ENCODE measurements at places on chromosomes 4 and X.
A peak's percentile ranks its signal among the peaks of the same experiment; 100 is the strongest.

DNA sequence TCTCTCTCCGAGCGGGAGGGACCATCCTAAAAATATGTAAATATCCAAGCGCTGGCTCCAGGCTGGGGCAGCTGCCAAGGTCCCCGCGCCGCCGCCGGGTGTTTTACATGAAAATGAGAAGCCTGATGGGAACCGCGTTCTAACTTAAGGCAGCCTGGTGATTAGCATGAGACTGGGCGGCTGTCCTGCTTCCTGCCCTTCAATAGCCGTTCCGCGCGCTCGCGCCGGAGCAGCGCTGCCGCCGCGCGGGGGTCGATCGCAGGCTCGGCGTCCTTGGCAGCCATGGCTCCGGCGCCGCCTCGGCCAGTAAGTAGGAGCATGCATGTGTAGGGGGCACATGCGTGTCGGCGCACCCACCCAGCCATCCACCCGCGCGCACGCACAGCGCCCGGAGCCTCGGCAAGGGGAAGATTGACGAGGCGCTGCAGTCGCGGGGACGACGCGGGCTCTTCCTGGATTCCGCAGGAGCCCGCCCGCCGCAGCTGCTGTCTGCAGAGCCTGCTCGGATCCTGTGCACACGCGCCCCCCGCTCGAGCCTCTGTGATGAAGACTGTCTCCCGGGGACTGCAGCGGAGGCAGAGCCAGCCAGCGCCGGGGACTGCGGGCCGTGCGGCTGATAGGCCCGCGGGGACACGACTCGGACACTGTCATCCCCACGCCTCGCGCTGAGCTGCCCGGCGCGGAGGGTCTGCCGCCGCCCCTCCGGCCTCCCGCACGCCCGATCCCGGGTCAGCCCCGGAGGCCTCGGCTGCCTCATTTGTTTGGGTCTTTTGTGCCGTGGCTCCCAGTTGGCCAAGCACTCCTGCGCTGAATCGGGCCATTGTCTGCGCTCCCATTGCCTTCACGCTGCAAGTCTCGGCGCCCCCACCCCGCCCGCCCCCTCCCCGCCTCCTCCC lies 734 bp downstream of the STOX2 start:
- DNase-seq: peak; percentile 24

DNA sequence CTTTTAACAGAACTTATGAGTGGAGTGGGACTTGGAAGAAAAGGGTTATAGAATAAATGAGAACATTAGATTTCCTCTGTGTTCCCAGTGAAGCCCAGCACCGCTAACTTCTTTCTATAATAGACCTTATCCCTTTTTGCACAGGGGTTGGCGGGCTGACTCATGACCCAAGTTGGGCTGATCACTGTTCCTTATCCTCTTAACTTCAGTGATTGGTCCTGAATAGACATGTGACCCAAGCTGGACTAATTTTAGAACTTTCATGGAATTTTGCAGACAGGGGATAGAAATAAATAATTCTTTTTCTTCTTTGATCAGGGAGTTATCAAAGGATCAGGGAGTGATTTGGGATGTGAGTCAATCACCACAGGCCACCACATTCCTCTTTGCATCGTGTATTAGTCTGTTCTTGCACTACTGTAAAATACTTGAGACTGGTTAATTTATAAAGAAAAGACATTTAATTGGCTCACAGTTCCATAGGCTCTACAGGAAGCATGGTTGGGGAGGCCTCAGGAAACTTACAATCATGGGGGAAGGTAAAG lies 75.9 kb downstream of the UCHL1 start:
- DNase-seq: no peak

- DNase-seq: no peak
Measured at GRCh38 chr4:162683659-162684370, 482.9 kb downstream of the NAF1 start.

DNA sequence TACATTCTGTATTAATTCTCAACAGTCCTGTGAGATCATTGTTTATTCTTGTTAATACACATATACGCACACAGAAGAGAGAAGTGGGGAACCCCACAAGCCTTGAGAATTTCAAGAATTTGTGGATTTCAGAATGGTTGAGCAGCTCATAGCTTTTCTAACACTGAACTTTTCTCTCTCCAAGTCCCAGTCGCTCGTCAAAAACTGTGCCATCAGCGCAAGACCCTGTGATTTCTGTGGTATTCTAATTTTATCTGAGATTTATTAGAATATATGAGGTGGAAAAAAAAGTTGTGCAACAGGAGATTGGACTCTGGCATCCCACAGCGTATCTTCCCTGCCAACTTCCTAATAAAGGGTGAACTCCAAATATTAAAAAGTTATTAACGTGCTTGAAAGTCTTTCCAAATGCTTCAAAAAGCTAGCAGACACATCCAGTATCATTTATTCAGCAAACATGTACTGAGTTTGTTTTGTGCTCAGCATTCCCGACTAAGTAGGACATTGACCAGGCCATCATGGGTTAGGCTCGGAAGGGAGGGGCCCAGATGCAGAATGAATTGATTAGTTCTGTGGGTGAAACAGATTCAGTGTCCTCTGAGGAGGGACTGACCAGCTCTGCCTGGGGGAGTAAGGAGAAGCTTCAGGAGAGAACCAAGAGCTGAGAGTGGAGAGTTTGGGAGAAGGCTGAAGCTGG lies 165.6 kb downstream of the CBR4 start:
- DNase-seq: no peak

GRCh38 chrX:43530837-43531236 lies 125.3 kb upstream of the MAOA start:
- no peak for DNase-seq

DNA sequence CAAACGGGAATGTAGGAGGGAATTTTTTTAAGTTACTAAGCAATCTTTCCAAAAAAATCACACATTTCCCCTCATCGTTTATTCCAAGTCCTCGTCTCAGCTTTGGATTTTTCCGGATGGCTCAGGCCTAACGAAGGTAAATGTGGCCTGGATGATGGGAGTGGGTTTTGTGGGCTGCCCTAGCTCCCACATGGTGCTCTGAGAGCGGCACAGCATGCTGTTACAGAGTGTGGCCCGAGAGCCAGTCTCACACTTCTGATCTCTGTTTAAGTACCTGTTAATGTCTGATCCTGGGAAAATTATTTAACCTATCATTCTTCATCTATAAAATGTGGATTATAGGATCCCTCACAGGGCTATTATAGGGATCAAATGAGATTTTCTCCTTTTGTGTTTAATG lies 38.2 kb upstream of the ADAM29 start:
- no peak for DNase-seq

GRCh38 chr4:28402751-28403150 lies 1542.1 kb downstream of the STIM2 start:
- no peak for DNase-seq

Data from stimulated activated CD4-positive, alpha-beta T cell treated with anti-CD3 and anti-CD28 coated beads, Interleukin-15, amount 100 ng/mL, for 24 hours (primary cell).